Sigmoid colon (tissue), 7 donors: ENCODE measurements at places on chromosomes 3 and 15.

- DNase-seq = no peak
These were observed 25.9 kb upstream of the SNRK start for GRCh38 chr3:43260412-43260811.

DNA sequence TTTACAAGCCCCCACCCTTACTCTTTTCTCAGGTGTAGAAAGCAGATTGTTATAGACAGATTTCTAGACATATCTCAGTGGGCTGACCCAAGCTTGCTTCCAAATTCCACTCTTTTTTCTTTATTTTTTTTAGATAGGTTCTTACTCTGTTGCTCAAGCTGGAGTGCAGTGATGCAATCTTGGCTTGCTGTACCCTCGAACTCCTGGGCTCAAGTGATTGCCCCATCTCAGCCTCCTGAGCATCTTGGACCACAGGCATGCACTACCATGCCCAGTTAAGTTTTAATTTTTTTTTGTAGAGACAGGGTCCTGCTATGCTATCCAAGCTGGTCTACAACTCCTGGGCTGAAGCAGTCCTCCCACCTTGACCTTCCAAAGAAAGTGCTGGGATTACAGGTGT, 53.5 kb upstream of the ADAMTS9 start:
- peak; percentile 85 for DNase-seq

GRCh38 chr3:123286308-123287023, 84.7 kb downstream of the SEC22A start:
- DNase-seq = peak; percentile 57

GRCh38 chr3:12198301-12198700, 39.6 kb upstream of the TIMP4 start:
- DNase-seq = no peak

GRCh38 chr3:163543662-163544061, 1534.6 kb downstream of the SI start:
- DNase-seq = no peak

- DNase-seq = no peak
These were observed 22.3 kb upstream of the SMCO1 start for GRCh38 chr3:196537319-196537984.

DNA sequence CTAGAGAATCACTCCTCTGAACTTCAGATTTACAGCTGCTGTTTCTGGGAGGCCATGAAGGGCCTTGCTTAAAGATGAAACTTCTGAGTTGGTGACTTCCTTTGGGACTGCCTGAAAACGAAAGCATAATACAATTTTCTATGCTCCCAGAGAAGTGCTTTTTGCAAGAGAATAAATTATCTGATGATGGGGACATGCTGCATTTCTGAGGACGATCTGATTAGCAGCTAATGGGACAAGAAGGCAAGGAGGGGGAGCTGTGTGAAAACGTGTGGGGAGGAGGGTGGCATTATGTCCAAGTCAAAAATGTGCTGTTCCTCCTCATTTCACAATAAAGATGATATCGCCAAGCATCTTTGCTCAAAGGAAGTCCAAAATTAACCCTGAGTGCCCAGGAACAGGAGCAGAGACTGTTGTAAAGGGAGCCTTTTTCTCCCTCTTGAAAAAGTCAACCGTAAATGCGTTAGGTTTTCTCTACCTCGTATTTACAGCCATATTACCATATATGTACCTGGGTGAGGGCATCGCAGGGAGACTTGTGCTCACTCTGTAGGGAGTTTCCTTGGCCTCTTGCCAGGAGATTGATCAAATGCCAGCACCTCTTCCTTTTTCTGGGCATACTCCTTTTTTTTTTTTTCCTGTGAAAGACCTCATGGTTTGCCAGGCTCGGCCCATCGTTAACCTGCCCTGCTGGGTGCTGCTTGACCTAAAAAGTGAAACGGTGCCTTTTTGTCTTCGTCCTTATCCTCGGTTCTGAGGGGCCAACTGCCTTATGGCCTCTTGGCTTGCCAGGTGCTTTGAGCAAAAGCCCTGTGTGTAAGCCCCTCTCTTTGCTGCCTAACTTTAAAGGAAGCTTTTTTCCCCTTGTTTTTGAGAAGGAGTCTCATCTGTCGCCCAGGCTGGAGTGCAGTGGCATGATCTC, 11.5 kb downstream of the ITPR1 start:
- peak; percentile 75 for DNase-seq

- no peak for DNase-seq
These were observed 282.5 kb upstream of the ICE2 start for GRCh38 chr15:60761505-60761845.

DNA sequence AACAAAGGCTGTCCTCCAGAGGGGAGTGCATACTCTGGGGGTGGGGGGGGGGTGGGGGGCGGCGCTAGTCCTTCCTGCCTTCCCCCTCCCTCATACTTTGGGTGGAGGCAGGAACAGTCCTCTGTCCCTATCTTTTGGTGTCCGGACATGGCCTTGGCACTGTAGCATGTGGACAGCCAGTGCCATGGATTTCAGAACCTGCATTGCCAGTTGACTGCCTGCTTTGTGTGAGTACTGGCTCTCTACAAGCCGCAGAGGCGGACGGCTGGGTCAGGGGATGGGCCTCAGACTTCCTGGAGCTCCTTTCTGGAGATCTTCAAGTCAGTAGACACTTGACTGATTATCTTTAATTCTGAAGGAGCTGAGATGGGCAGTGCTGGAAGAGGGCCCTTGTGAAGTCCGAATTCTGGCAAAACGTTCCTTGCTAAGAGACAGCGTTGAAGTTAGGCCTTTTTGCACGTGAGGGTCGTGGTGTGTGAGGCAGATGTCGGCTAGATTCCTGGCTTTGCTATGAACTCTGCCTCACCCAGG, 2.5 kb downstream of the CLDN11 start:
- DNase-seq = no peak

- no peak for DNase-seq
These were observed 26.3 kb downstream of the LIPC start for GRCh38 chr15:58458076-58458475.

GRCh38 chr3:184361532-184361931, at the start of the genes CLCN2 and POLR2H:
Gene CLCN2 (minus strand): TSS chr3:184361605. CDS start chr3:184361479, 126 bp downstream.
Gene POLR2H (plus strand): TSS chr3:184361710. CDS start chr3:184363493, 1,783 bp downstream.
- no peak for DNase-seq

DNA sequence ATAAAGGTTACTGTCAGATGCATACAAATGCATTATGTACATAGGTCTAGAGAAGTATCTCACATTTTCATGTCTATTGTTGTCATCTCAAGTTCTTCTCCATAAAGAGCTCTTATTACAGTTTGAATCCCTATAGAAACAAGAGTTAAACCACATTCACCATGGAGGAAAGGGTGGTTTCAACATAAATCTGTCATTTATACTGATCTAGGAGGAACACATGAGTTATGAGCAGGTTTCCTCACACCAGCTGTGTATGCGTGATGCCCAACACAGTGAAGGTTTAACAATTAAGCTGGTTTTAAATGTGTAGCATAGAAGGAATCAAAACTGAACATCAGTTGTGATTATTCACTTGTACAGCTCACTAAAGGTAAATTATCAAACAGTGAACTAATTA, 251.7 kb downstream of the KCNMB2 start:
- no peak for DNase-seq

GRCh38 chr15:58077427-58077826, 11.9 kb upstream of the ALDH1A2 start:
- no peak for DNase-seq

- DNase-seq = no peak
These were observed 9.8 kb downstream of the RTP1 start for GRCh38 chr3:187207062-187207461.

DNA sequence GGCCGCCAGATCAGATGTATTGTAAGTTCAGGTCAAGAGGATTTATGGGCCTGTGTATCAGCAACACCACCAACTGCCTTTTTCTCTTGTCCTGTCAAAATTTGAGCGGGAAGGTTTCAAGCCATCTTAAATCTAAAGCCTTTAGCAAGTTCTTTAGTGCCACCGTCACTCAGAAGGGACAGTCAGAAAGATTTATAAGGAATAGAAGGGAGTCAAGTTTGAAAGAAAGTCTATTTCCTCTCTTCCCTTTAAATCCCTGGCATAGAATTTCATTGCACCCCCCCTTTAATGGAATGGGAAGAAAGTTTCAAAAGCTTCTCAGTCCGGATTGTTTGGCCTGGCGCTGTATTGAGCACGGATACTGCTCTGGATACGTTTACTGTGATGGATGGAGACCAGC, 359.4 kb downstream of the FEZF2 start:
- DNase-seq = no peak

- no peak for DNase-seq
These were observed 245.9 kb upstream of the IGF1R start for GRCh38 chr15:98402486-98402885.

- no peak for DNase-seq
These were observed 64.3 kb downstream of the IGF2BP2 start for GRCh38 chr3:185760550-185760949.

GRCh38 chr15:58440158-58440910, 8.5 kb downstream of the LIPC start:
- DNase-seq = no peak

- DNase-seq = no peak
These were observed 253.7 kb upstream of the TRIM42 start for GRCh38 chr3:140424211-140424610.

DNA sequence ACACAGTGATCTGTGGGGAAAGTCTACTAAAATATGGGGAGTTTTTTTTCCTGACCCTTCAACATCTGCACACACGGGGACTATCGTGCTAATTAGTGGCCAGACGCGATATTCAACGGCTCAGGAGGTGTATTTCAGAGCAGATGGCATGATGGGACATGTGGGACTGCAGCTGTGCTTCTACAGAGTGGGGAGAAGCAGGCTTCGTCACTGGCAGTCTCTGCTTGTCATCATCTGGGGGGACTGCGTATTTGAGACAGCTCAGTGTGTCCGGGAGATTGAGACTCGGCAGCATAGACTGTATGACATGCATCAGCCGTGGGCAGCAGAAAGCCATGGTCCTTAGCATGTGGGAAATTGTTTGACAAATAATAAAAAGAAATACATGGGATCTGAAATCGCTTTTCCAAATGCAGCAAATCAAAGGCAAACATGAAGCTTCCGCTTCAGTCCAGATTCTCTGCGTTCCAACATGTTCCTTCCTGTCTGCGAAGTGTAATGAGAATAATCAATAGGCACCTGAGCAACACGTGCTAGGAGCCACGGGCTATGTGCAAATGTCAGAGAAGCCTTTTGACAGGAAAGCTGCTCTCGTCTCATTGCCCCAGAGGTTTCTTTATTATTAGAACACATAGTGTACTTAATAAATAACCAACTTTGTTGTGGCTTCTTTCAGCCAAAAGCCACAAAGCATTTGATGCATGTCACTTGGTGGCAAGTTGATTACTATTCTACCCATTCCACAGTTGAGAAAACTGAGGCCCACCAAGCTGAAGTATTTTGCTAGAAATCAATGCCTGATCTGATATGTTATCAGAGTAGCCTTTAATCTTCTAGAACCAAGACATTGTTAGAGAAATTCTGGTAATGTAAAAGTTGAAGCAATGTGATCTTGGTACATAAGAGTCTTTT, 276.3 kb downstream of the RYR3 start:
- DNase-seq = no peak

- DNase-seq = no peak
These were observed 63.7 kb downstream of the BDH1 start for GRCh38 chr3:197491923-197492664.
